ENCODE measurements at places on chromosomes 12 and 14.
A peak's percentile ranks its signal among the peaks of the same experiment; 100 is the strongest.

DNA sequence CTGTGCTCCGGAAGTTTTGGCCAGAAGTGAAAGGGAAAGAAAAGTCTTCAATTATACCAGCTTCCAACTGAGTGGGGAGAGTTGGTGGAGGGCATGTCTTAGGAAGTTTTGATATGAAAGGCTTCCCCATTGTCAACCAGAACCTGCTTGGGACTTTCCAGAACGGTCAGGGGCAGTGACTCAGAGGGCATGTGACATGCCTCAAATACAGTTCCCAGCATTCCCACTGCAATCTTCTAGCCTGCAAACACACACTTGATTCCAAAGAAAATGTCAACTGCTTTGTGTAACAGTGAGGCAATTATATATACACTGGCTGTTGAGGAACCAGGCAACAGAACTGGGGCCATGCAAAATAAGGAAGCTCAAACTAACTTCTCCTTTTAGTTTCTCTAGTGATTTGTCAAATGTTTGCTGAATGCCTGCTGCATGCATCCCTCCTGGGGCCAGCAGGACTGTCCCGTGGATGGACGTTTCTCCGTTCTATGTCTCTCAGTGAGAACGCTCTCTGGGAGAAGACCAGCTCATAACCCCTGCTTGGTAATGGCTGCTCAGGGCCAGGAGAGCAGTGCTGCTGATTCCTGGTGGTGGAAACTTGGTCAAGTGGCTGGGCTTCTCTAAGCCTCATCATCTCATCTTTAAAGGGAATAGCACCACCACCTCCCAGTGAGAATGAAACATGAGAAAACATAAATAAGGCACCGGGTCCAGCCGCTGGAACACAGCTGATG is 18.3 kb downstream of the SLC25A47 start:
- DNase-seq: peak; percentile 85

GRCh38 chr12:124928912-124929530 is 14.6 kb upstream of the UBC start:
- peak; percentile 93 for DNase-seq

DNA sequence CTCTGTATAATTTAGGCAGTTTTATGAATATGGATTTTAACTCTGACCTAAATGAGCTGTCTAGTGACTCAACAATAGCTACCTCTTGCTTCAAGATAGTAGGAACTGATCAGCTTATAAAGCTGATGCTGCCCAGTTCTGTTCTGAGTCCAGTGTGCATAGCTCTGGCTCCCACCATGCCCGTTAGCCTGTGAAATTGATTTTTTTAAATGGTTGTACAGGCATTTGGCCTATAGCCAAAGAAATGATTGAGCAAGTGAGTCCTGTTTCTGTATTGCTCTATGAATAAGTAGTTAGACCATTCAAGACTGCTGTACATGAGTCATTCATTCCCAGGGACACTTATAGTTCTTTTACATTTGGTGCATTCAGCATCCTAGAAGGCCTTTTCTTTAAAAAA is 36.4 kb downstream of the SAMD4A start:
- peak; percentile 80 for DNase-seq

DNA sequence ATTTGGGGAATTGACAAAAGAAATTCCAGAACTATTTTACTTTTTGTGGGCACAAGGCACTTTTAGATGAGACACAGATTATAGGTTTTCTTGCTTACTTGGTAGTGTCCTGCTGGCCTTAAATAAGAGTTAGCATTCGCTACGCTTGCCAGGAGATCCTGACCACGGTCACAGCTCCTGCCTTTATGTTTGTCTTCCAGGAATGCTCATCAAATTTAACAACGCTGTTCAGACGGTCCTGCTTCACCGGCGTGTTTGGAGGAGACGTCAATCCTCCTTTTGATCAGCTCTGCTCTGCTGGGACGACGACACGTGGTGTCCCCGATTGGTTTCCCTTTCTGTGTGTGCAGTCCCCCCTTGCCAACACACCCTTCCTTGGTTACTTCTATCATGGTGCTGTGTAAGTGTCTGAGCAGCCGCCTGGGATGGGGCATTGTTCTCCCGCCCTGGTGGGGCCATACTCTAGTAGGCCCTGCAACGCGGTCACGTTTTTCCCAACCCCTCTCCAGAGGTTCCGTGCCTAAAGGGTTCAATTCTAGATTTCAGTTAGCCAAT is 15.8 kb downstream of the TCTN2 start:
- DNase-seq: no peak

DNA sequence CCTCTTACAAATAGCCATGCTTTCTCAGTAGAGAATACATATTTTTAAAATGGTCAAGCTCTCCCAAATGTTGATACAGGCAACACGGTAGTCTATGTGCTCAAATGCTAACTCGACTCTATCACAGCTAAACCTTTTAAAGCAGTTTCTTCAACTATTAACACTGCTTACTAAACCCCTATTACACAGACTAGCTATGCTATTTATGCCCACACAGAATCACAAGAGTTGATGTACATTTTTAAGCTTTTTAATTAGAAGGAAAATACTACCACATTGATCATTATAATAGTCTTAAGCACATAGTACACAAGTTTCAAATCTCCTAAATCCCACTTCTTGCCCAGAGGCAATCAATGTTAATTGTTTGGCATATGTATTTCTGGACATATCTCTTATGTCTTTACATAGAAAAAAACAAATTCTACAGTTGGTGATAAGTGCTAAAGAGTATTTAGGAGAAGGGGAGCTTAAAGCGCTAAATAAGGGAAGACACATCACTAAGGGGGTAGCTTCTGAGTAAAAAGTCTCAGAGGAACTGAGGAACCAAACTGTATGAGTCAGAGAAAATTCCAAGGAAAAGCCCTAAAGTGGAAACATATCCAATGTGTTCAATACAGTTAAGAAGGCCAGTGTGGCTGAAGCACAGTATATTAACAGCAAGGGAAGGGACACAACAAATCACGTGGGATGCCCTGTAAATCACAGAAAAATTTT is 13.7 kb downstream of the HNRNPC start:
- DNase-seq: no peak
